ENCODE measurements at places on chromosomes 1 and 21.

- no peak for DNase-seq
These were observed 1.3 kb downstream of the ARHGAP29 start for GRCh38 chr1:94236013-94236491.

GRCh38 chr1:18681423-18681835, 50.8 kb downstream of the PAX7 start:
- DNase-seq = no peak

DNA sequence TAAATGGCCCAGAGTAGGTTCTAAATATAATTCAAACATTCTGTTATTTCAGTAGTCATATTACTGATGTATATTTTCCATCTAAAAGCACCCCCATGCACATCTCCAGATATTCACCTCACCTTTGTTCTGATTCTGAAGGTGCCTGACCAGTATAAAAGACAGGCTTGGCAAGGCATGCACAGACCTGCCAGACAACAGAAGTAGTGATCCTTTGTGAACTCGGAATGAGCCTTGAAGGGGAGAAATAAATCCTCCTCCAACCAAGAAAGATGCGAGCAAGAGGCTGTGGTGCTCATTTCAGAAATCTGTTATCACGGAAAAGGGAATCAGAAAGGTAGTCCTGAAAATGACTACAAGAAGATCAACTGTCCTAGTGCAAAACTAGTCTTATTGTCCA, 287.3 kb downstream of the VAV3 start:
- DNase-seq = no peak

GRCh38 chr1:31072304-31072746, 6.8 kb upstream of the PUM1 start:
- no peak for DNase-seq

- DNase-seq = no peak
These were observed 152.7 kb downstream of the PIK3R3 start for GRCh38 chr1:45979778-45980176.

Data from vagina (tissue), 2 donors.